ENCODE measurements at places on chromosomes 12 and 14.

DNA sequence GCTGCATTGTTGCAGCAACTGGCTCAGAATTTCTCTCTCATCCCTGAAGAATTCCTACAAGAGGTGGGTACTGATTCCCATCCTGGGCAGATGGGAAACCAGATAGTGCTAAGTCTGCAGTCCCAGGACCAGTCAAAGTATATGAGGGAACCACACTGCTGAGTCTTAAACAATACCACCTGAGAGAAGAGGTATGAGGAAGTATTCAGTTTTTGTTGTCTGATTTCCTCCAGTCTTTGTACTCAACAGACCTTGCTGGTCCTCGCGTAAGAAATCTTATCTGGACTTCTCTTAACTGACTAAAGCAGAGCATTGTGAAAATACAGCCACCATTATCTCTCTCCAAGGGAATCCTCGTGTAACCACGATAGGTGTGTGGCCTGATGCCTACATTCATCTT, 3.6 kb upstream of the EDDM3A start:
- DNase-seq, result no peak

- no peak for DNase-seq
Observed at GRCh38 chr12:110857528-110857927, 10.7 kb downstream of the CCDC63 start.

GRCh38 chr12:64392221-64392620, 1.7 kb upstream of the C12orf56 start:
- DNase-seq, result no peak

- no peak for DNase-seq
Observed at GRCh38 chr12:75724928-75725312, 213.5 kb upstream of the KRR1 start.

DNA sequence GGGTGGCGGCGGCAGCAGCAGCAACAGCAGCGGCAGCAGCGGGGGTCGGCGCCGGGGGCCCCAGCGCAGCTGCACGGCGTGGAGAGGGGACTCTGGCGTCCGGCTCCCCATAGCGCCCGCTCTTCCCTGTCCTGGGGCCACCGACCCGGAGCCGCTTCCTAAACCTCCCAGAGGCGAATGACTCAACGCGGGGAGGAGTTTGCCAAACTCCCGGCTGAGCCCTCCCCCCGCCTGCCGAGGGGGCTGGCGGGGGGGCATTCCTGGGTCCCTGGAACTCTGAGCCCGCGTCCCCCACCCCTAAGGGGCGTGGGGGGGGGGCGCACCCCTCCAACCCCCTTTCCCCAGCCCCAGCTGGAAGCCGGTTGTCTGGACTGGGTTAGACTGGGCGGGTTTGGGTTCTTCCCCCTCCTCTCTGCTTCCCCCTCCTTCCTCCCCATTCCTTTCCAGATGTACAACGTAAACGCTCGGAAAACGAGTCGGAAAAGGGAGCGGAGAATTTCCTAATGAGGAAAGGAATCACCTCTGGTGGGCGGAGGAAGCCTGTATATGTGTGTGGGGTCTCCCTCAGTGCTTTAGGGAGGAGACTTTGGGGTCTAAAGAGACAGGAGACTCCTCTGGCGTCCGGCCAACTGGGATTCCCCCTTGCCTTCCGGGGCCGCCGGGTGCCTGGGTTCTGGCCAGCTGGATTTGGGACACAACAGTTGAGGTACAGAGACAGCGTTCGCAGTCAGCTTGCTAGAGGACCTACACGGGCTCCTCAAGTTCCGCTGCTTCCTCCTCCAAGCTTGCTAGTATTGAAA, at the start of gene ITGA5:
Gene ITGA5, minus strand, starts transcription at position 179 of the 800 bp plus-strand sequence. Its CDS starts 68 bp downstream, at position 111.
- DNase-seq, result no peak

- DNase-seq, result no peak
Observed at GRCh38 chr14:62189698-62190097, 427.5 kb downstream of the SNAPC1 start.

DNA sequence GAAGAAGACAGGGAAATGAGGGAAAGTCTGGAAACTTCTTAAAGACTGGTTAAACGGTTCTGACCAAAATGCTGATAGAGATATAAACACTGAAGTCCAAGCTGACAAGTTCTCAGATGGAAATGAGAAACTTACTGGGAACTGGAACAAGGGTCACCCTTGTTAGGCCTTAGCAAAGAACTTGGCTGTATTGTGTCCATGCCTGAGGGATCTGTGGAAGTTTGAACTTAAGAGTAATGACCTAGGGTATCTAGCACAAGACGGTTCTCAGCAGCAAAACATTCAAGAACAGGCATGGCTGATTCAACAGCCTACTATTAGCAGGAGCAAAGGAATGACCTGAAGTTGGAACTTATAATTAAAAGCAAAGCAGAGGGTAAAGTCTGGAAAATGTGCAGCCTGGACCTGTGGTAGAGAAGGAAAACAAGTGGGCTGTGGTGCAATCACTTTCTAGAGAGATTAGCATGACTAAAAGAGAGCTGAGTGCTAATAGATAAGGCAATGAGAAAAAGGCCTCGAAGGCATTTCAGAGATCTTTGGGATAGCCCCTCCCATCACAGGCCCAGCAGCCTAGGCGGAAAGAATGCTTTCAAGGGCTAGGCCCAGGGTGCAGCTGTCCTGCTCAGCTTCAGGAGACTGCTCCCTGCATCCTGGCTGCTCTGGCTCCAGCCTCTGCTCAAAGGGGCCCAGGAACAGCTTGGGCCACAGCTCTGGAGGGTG, 60.3 kb downstream of the ATP2B1 start:
- DNase-seq, result no peak

DNA sequence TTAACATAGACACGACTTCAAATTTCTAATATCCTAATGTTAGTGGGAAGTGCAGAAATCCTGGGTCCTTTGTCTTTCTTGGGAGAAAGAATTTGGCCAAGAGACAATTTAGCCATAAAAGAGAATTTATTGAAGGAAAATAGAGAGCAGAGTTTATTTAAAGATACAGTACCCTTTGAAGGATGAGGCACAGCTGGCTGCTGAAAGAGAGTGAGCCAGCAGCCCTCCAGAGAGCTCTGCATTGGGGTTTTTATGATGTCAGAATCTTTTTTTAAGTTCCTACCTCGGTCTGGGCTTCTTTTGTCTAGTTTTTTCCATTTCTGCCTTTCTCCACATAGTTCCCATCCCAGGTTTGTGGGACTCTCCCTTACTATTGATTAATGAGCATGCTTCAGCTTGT, 37.5 kb downstream of the CCER1 start:
- no peak for DNase-seq

DNA sequence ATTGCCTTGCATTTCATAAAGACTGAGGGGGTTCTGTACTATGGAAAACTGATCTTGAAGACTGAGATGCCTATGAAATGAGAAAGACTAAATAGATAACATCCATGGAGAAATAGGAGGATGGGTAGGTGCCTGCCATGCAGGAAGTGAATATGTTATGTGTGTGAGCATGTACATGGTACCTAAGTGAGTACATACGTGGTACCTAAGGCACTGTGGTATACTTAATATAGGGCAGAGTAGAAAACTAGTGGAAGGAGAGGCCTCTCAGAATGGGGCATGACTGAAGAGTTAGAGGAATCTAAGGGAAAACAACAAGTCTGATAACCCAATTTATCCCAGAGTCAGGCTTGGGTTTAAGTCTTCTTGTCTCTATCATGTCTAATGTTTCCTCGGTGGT, 161.8 kb upstream of the DCN start:
- DNase-seq, result no peak

- DNase-seq, result no peak
Observed at GRCh38 chr12:65565601-65566560, 258.4 kb upstream of the HMGA2 start.

DNA sequence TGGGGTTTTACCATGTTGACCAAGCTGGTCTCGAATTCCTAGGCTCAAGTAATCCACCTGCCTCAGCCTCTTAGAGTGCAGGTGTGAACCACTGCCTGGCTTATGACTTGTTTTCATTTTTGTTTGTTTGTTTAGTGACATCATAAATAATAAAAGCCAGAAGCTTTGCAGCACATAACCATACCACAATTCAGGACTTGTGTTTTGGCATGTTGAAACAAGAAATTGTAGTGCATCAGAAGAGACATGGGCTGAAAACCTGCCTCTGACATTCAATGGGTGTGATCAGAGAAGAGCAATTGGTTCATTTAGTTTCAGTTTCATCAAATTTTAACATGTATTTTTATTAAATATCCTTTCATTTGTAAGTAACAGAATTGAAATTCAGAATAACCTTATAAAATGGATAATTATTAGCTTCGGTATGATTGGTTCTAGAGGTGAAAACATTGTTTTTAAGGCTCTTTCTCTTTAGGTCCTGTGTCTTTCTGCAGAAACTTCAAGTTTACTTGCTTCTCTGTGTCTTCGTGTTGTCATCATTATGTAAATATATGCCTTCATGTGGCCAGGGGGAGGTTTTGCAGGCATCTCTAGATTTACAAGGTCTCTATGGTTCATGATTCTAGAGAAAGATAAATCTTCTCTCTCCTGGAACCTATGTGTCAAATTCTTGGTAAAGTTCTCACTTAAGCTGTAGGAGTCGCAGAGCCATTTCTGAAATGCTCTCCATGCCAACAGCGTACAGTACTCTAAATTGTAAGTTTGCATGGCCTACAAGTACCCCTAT, 312.0 kb downstream of the KCNC2 start:
- no peak for DNase-seq

GRCh38 chr14:77098529-77099353, 683 bp downstream of the CIPC start:
- no peak for DNase-seq

GRCh38 chr14:100072783-100073346, 7.6 kb downstream of the EVL start:
- DNase-seq, result peak; percentile 66

- no peak for DNase-seq
Observed at GRCh38 chr12:52694151-52694550, 9.2 kb downstream of the KRT77 start.

GRCh38 chr14:101538878-101539277, 22.4 kb upstream of the DIO3 start:
- no peak for DNase-seq

DNA sequence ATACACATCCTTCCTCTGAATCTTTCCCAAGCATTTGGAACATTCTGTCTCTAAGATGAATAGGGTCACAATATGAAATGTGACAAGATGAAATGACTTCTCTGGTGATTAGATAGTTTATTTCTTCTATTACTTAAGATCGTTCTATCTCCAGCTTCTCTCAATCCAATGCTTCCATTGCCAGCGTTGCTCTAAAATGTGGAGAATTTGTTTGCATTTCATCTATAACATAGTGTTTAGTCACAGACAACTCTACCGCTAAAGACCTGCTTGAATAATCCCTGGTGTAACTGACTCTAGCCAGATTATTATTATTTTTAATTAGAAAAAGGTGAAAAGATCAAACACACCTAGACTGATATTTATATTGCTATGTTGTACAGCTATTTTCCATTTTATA, 184.7 kb upstream of the PRICKLE1 start:
- DNase-seq, result no peak

DNA sequence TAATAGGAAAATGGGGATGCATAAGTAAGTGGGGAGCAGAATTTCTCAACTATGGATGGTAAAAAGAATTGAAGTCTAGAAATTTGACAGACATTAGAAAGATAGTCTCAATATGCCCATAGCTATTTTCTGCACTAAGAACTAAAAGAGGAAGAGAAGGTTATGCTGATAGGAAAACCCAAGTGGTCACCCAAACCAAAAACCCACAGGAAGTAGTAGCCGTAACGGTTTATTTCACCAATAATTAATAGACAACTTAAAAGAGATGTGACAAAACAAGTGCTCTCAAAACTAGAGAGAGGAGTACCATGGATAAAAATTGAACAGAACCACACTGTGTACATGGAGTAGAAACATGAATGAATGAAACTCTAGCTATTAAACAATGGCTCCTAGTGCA, 295.4 kb downstream of the FSCB start:
- no peak for DNase-seq

GRCh38 chr14:22333422-22334274, 255.4 kb downstream of the DAD1 start:
- DNase-seq, result no peak
